ENCODE measurements at places on chromosomes 6 and 20. TPM values are rescaled to one million over a fixed set of nuclear protein-coding genes. Genes with fewer than 3 reads are reported as not detected.

The SLC22A16 gene
- total RNA-seq = not detected

DNA sequence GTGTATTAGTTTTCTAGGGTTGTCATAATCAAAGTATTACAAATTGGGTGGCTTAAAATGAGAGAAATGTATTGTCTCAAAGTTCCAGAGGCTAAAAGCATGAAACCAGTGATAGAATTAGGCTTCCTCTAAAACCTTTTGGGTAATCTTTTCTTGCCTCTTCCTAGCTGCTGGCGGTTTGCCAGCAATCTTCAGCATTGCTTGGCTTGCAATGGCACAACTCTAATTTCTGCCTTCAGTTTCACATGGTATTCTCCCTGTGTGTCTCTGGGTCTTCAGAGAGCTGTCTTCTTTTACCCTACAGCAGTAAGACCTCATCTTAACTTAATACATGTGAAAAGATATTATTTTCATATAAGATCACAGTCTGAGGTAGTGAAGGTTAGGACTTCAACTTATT lies 479.1 kb upstream of the GJE1 start:
- no peak for DNase-seq

DNA sequence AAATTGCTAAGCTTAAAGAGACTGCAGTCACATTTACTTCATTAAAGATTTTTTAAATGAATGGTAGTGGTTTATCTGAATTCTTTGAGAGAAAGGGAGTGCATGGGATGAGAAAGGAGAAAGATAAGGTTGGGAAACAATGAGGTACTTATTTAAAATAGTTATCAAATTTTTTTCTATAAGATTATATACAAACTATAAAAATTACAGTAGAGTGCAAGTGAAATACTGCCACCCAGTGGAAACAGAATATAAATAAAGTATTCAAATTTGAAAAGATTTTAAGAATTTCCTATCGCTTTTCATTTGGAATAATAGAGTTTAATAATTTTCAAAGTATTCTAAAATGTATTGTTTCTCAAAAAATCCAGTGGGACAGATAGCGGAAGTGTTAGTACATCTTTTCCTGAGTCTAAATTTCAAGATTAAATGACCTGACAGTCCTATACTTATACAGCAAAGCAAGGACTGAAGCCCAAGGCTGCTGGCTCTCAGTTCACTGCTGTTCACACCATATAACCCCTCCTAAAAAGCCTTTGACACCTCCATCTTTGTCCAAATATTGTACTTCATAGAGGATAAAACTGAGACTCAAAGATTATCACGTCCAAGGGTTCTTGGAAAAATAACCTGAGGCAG lies 31.1 kb downstream of the EPM2A start:
- no peak for DNase-seq

DNA sequence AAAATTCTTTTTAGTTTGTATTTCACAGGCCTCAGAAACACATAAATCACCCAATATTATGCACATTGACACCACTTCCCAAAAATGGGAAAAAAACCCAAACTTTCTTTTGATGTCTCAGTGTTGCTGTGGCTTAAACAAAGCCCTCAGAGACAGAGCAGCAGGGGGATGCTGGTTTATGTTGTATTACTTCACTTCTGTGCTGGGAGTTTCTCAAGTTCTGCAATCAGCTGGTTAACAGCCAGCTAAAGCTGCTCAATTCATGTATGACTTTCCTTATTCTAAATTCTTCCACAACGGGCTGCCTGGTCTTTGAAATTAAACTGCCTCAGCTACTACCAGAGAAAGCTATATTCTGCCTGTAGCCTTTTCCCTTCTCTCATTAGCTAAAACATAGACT lies 5.6 kb downstream of the FILIP1 start:
- no peak for DNase-seq

GRCh38 chr20:34980543-34981233 lies 25.0 kb downstream of the MYH7B start:
- no peak for DNase-seq

The NANP gene
- 1.8 TPM for total RNA-seq

DNA sequence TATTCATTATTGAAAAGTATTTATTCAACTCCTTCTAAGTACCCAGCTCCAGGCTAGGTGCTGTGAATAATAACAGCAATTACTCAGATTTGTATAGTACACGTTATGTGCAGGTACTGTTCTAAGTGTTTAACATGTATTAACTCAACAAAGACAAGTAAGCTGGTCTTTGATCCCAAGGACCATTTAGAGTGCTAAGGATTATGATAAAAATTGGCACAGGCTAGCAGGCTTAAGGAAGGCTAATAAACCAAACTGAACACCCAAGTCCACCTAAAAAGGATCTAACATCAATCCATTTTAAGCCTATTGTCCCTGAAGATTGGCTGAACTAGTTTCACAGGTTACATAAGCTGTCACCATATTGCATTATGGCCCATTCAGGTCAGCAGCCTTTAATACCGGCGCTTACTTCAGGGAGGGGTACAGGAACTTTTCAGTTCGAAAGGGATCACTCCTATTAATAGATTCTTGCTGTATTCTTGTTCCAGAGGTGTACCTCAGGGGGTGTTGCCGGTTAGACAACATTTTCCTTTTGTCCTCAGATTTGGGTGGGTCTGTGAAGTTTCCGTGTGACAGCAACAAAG lies 99.0 kb upstream of the GMDS start:
- DNase-seq = no peak

GRCh38 chr6:148628251-148628650 lies 118.6 kb upstream of the UST start:
- no peak for DNase-seq

The GNAS-AS1 gene
- total RNA-seq = 1.5 TPM

- DNase-seq = no peak
Observed at GRCh38 chr6:31125586-31126363, 5.5 kb upstream of the CDSN start.
